ENCODE measurements at places on chromosomes 16 and 17.

DNA sequence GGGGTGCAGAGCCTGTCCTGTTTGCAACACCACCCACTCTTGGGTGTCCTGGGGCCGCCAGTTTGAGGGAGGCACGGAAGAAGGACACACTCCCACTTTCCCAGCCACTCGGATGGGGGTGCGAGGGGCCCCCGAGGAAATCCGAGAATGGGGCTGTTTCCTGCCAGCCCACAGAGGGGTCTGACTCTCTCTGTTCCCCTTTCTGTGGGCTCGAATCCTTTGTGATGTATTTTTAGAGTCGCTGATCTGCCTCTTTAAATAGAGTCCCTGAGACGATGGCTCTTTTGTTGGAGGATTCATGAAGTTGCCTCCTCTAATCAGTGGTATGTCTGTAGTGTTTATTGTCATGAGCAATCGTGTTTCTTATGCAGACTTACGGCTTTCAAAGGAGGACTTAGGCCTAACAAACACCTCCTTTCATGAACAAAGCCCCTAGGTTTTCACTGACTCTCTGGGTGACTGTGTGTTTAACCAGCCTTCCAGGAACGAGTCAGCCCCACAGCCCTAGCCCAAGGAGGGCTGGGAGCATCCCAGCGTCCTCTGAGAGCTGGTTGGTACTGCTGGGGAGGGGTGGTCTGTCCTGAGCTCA lies 29.1 kb downstream of the CIBAR2 start:
- DNase-seq, result no peak

DNA sequence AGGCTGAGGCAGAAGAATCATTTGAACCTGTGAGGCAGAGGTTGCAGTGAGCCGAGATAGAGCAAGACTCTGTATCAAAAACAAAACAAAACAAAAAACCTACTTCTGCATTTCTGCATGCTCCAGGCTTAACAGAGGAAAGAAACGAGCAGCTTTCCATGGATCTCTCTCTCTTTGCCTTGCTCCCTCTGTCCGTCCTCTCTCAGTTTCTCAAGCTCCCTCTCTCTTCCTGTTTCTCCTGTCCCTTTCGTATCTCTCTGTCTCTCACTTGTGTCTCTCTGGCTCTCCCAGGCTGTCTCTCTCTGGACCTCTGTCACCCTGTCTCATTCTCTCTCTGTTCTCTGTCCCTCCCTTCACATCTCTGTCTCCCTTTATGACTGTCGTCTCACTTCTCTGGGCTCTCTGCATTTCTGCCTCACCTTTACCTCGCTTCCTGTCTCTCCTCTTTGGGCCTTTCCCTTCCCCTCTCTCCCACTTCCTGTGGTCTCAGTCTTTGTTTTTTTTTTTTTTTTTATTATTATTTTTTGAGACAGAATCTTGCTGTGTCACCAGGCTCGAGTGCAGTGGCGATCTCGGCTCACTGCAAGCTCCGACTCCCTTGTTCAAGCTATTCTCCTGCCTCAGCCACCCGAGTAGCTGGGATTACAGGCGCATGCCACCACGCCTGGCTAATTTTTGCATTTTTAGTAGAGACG lies 4.1 kb upstream of the PITPNA start:
- DNase-seq, result no peak

- DNase-seq, result no peak
These were observed 589 bp downstream of the CLCN7 start for GRCh38 chr16:1474082-1474795.

- no peak for DNase-seq
These were observed 19.2 kb upstream of the ABAT start for GRCh38 chr16:8655184-8655717.

DNA sequence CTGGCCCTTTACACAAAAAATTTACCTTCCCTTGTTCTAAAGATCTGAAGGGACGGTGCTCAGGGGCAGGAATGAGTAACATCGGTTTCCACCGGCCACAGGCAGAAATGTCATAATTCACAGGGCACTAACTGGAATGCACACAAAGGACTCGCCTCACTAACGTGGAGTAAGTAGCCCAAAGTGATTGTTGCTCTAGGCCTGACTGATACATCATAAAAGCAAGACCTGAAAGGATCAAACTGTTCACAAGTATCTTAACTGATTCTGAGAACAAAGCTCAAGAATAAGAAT lies 8.9 kb upstream of the TCF25 start:
- no peak for DNase-seq

DNA sequence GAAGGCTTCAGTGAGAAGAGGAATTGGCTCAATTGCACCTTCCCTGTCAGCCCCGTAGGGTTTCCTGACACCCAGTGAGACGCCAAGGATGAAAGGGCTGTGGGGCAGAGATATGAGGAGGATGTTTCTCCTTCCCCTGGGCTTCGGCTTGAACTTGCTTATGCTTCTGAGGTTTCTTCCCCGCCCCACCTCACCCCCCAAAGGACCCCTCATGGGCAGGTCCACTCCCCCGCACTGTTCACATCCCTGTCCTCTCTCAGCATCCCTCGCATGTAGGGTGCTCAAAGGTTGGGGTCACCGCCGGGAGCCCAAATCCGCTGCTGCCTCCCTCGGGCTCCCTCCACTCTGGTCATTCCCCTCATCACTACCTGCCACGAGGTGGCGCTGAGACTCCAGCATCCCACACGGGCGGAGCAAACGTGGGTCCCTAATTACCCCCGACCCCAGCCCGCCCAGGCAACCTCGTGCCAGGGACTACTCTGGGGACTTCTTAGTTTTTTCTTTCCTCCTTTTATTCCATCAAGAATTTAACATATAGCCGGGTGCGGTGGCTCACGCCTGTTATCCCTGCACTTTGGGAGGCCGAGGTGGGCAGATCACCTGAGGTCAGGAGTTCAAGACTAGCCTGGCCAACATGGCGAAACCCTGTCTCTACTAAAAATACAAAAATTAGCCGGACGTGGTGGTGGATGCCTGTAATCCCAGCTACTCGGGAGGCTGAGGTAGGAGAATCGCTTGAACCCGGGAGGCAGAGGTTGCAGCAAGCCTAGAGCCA lies 3.3 kb upstream of the TRARG1 start:
- DNase-seq, result peak; percentile 61

GRCh38 chr17:7632492-7632894 lies 2.6 kb downstream of the SHBG start:
- peak; percentile 29 for DNase-seq

DNA sequence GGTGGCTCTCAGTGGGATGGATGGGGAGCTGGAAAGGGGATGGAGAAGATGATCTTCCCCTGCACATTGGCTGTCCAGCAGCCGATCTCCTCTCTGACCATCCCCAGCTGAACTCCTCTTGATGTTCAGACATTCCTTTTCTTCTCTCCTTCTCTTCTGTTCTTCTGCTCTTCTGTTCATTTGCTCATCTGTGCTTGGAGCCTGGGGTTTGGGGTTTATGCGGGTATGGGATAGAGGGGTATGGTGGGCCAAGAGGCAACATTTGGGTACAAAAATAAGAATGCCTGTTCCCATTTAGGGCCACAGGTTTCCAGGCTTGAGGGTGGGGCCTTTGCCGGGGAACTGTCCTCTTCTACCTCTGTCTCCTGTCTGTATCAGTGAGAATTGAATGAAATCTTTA lies 205.4 kb upstream of the XYLT1 start:
- no peak for DNase-seq

- DNase-seq, result no peak
These were observed 16.3 kb downstream of the PIPOX start for GRCh38 chr17:29059281-29059680.

DNA sequence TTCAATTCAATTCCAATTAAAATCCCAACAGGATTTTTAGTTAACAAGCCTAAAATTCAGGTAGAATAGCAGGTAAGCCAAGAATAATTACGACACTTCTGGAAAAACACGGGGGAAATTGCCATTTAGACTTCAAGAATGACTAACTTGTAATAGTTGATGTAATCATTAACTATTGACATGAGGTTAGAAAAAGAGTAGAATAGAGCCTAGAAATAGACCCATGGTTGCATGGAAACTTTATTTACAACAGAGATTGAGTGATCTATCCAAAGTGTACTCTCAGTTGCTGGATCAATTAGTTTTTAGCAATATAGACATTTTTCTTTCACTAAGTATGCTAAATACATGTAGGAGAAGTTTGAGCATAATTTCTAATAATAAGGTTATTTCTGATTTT lies 3.6 kb upstream of the SLC13A5 start:
- DNase-seq, result no peak
